ENCODE measurements at places on chromosomes 7 and 10.
A peak's percentile ranks its signal among the peaks of the same experiment; 100 is the strongest.

- DNase-seq = peak; percentile 5
These were observed 721 bp downstream of the CCNJ start for GRCh38 chr10:96043893-96044715.

DNA sequence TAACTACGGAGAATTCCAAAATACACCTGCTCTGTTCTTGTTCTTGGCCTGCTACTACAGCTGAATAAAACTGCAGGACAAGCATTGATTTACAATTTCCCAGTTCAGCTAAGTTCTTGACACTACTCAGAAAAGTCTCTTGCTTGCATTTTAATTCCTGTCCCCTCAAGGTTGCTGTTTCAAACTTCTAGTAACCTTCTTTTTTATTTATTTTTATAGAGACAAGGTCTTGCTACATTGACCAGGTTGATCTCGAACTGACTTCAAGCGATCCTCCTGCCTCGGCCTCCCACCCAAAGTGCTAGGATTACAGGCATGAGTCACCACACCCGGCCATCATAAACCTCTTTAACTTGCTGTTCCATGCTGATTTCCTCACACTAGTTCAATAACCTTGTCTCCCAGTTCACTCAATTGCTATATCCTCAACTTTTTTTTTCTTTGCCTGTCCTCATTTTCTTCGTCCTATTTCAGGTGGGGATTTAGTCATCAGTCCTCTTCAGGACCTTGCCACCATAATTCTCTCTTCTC, 79.9 kb downstream of the ARHGAP21 start:
- DNase-seq = no peak

DNA sequence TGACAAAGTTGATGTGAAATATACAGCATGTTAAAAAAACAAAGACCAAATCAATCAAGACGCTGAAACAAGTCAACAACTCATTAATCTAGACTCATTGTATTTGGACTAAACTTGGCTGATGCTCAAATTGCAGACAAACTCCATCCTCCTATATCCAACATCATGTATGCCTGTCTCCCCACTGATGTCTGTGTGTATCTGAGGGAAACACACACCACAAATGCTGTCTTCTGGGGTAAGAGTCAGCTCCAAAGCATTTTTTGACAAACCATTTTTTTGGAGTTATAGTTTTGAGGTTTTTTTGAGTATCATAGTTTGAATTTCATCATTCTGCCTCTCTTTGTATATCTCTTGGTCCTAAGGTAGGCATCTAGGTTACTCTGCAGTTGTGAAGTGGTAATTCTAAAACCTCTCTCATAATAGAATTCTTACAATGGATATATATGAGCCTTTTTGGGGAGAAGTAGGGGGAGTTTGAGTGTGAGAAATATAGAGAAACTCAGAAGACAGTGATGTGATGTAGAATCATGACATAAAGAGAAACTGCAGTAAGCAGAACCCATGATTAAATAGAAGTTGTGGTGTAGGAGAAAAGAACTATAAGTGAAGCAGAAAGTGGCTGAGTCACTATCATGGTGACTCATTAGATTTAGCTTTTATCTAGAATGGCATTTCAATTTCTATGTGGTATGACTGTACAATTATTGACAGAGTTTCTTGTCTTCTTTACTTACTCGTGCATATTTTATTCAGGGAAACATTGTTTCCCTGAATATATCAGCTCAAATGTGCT, 1531.1 kb upstream of the LRRTM3 start:
- DNase-seq = no peak

DNA sequence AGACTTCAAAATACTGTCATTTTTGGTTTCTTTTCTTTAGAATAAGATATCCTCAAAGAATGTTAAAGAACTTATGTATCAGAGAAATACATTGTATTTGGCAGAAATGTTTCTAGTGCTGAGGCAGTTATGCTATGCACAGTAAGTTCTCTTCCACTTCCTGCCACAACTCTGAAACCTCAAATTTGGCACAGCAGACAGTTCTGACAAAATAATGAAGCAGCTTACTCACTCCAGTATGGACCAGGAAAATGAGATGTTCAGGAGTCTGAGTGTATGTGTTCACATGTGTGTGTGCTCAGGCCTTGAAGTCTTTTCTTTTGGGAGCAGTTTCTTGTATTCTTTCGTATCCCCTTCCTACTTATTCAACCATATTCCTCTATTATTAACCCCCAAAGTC, 197.0 kb upstream of the AGK start:
- DNase-seq = no peak

- no peak for DNase-seq
These were observed 1.9 kb downstream of the ERV3-1 start for GRCh38 chr7:65004575-65004974.

DNA sequence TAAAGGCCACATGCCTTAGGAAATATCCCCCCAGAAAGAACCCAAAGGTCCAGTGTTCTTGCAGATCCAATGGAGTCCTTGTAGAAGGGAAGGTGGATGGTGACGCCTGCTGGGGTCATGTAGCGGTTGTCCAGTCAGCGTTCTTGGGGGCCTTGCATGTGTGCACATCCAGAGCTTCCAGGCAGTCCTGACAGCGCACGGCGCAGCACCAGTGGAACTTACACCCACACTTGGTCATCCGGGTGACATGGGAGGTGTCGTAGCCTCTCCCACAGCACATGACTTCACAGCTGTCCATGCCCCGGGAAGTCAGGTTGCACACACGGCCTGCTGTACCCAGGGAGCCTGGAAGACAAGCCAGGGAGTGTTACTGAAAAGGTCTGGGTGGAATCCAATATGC, 44.8 kb downstream of the WNT2 start:
- no peak for DNase-seq

GRCh38 chr7:150516956-150517745, 2.5 kb downstream of the GIMAP7 start:
- no peak for DNase-seq

GRCh38 chr10:29795850-29796249, 161.1 kb upstream of the SVIL start:
- DNase-seq = no peak
